ENCODE measurements at places on chromosomes 13 and 19. TPM values are rescaled to one million over a fixed set of nuclear protein-coding genes. Genes with fewer than 3 reads are reported as not detected.

GRCh38 chr19:5031231-5032100 lies 62.6 kb downstream of the KDM4B start:
- DNase-seq: peak; percentile 87

The ZNF440 gene
- total RNA-seq: 8.8 TPM

DNA sequence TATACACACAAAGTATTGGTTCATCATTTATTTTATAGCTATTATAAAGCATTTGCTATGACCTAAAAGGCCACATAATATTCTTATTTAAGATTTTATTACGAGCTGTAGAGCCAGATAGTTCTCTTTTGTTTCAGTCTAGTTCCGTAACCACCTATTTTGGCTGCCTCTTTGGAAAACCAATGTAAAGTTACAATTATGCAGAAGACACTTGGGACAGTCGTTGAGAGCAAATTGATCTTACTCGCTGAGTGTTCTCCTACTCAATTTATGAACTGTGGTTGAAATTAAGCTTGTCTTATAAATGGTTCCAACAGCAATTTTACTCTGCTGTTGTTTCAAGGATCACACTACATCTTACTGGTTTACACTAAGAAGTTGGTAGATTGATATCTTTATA lies 122.3 kb downstream of the SLC7A1 start:
- no peak for DNase-seq

GRCh38 chr19:30328096-30328495 lies 44.1 kb upstream of the ZNF536 start:
- DNase-seq: no peak

DNA sequence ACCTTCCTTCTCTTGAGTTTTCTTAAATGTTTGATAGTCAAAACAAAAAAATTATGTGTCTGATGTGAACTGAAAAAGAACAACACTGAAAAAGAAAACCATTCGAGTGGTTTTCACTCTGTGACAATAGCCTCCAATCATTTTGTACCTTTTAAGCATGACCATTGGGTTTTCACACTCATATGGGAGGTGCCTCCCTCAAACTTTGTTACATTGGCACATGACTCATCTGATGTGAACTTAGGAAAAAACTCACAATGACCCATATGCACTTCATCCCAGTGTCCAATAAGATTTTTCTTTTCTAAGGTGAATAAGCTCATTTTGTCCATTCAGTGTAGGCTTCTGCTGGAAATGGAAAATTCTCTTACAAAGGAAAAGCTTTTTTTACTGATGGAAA lies 66.6 kb upstream of the XPO4 start:
- no peak for DNase-seq

The SYNGR4 gene
- 0.38 TPM for total RNA-seq

The FLT3LG gene
- total RNA-seq: 57.7 TPM

The IL17D gene
- total RNA-seq: 0.54 TPM

- DNase-seq: no peak
Measured at GRCh38 chr19:50341091-50341564, 12.0 kb upstream of the KCNC3 start.

The PCDH17 gene
- total RNA-seq: not detected

The SIGLEC10 gene
- total RNA-seq: not detected

The IGLON5 gene
- 0.16 TPM for total RNA-seq

The ZNF700 gene
- total RNA-seq: 12.0 TPM

The ADPRHL1 gene
- 0.36 TPM for total RNA-seq

The GATAD2A gene
- total RNA-seq: 136 TPM

DNA sequence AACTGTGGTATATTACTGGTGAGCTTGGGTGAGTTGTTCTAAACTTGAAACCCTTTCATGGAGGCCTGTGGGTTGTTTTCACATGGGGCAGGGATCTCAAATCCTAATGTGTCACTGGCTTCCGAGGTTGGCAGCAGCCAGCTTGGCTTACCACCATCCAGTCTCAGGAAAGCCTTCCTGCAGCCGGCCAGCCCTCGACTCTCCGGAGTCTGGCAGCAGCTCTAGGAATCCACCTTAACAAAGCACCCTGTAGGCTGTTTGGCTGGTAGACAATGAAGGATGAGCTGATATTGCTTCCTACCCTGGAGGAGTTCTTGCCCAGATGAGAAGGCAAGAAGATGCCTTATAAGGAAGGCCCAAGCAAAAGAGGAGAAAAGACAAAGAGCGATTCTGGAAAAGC lies 188.3 kb downstream of the KLF12 start:
- no peak for DNase-seq

DNA sequence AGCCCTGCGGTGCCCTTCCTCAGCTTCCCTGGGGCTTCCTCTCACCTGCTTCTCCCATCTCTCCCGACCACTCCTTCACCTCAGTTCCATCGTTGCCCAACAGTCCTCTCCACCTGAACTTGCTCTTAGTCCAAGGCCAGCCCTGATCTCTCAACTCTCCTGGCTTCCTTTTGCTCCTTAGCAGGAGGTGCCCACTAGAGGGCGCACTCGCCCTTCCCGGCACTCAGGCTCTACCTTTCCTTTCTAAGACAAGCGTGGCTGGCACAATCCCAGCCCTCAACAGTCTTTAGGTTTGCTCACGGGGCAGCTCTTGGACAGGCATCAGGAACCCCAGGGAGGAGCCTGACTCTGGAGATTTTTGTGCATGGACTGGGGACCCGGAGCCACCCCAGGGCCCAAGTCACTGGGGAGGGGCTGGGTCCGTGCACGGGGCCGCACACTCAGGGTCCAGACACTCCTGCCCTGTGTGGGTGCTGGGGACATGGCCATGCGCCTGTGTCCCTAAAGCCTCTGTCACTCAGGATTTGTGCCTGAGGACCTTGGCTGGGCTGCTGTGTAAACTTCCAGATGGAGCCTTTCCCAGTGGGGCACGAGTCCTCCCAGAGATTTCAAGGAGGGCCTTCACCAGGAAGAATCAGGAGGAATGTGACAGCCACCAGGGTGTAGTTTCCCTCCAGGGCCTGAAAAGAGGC lies 12.1 kb upstream of the CEACAM8 start:
- DNase-seq: peak; percentile 78

DNA sequence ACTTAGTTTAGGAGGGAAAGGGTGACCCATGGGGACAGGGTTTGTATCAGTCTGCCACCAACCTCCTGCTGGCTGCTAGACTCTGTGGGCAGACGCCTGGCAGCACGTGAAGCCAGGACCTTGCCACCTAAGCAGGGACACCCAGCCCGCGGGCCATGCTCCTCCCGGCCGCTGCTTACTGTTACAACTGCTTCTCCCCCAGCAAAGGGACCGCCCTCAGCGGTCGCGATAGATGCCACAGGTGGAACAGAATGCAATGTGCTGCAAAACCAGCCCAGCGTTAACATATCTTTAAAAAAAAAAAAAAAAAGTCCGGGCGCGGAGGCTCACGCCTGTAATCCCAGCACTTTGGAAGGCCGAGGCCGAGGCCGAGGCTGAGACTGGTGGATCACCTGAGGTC lies 1.9 kb upstream of the RHPN2 start:
- no peak for DNase-seq

DNA sequence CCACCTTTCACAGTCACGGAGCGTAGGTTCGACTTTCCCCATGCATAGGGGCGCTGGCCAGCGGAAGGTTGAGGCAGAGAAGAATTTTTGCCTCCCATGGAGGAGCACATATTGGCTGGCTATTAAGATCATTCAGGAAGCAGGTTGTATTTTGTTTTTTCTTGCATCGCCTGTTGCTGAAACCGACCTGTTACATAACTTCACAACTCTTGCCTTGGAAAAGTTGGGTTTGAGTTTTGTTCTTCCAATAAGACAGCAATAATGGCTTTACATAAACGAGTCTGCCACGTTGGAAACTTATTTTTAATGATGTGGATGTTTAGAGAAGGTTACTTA lies 1.4 kb downstream of the UPF1 start:
- DNase-seq: no peak

DNA sequence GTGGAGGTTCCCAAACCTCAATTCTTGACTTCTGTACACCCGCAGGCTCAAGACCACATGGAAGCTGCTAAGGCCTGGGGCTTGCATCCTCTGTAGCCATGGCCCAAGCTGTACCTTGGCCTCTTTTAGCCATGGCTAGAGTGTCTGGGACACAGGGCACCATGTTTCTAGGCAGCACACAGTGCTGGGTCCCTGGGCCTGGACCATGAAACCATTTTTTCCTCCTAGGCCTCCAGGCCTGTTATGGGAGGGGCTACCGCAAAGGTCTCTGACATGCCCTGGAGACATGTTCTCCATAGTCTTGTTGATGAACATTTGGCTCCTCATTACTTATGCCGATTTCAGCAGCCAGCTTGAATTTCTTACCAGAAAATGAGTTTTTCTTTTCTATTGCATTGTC lies 701.4 kb downstream of the FGF9 start:
- DNase-seq: peak; percentile 2

DNA sequence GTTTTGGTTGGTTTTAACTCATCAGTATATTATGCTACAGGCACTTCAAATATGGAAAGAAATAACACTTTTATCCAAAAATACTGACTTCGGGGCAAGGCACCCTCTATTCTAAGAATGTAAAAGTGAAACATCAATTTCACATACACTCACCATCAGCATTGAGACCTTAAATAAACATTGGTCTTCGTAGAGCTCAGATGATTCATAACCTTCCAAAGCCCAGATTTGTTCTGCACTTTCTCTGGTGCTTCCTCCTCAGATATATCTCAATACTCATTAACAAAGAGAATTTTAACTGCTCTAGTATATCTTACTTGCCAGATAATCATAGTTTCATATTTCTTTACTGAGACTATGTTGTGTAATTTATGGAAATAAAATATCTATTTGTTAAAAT lies 794.3 kb downstream of the LIG4 start:
- no peak for DNase-seq

GRCh38 chr19:289651-290371 lies 1.4 kb downstream of the PLPP2 start:
- peak; percentile 62 for DNase-seq

DNA sequence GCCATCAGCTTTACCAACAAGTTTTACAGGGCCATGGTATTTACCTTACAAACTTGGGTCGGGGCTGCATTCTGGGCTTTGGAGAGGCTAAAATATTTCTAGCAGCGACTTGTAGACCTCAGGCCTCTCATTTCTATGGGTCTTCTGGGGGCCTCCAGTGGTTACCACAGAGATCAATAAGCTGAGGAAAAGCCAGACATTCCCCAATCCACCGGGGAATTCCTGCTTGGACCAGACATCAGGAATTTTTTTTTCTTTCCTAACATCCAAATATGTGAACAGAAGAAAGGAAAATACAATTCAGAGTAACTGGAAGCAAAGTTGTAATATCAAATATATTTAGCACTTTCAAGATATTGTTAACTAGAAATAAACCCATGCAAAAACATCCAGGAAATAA lies 1.5 kb downstream of the DZIP1 start:
- DNase-seq: no peak

The ZNF649 gene
- total RNA-seq: 8.6 TPM

GRCh38 chr19:1076046-1076386 lies 9.0 kb downstream of the ARHGAP45 start:
- no peak for DNase-seq

DNA sequence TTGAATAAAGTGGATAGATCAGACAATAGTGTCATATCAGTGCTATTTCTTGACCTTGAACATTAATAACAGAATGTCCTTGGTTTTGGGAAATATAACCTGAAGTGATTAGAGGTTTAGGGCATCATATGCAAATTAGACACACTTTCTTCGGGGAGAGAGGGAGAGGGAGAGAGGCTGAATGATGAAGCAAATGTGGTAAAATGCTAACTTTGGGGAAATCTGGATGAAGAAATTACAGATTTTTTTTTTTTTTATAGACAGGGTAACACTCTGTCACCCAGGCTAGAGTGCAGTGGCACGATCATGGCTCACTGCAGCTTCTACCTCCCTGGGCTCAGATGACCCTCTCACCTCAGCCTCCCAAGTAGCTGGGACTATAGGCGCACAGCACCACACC lies 3.9 kb upstream of the NCR1 start:
- DNase-seq: no peak

- DNase-seq: peak; percentile 83
Measured at GRCh38 chr19:15101479-15102082, 5.6 kb upstream of the SYDE1 start.

GRCh38 chr13:75481176-75482069 lies 546 bp downstream of the TBC1D4 start:
- peak; percentile 38 for DNase-seq

DNA sequence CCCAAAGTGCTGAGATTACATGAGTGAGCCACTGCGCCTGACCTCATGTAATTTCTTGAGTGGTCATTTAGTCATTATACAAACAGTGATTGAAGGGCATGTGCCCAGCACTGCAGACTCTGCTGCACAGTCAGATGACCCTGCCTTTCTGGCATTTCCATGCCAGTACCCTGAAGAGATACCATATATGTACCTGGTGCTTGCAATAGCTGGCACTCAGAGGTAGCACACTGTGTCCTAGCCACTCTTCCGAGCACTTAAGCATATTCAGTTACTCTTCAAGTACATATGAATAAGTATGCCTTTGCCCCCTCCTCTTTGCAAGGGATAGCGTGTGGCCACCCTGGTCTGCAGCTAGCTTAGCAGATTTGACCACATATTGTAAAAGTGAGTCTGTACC lies 15.5 kb downstream of the STX10 start:
- DNase-seq: no peak

The HTR2A gene
- total RNA-seq: not detected

DNA sequence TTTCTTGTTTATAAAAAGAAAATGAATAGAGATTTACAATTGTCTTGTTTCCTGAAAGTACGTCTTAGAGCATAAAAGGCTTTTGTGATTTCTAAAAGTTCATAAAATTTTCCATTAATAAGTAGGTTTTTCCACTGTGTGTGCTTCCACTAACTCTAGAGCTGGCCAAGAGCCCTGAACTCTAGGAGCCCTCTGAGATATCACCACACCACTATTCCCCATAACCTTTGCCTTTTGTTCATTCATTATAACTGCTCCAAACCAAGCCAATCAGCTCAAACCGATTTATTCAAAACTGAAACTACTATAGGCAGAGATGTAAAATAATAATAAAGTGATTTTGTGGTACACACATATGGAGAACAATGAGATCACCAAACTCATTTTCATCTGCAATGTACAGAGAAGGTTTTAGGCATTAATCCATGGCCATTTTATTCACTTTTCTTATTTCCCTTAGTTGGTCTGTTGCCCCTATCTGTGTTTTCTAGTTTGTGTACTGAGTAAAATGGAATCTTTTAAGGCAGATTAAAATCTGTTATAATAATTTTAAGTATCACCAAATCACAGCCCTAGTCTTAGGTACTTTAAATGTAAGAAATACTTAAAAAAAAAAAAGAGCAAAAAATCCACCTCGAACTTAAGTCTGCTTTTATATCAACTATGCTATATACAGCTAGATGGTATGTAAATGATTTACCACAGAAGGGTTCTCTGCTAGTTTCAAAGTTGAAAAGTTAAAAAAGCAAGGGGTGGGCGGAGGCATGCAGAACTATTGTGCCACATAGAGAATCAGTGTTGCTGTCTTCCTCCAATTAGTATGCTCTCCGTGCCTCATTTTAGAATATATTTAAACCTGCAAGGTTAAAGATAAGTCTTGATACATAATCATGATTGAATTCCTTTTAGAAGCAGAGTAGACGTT lies 311.3 kb downstream of the KLF12 start:
- DNase-seq: no peak

The LILRA1 gene
- not detected for total RNA-seq

The CNN1 gene
- not detected for total RNA-seq

GRCh38 chr13:35891507-35892441 lies 239.4 kb downstream of the DCLK1 start:
- DNase-seq: no peak

Measured in activated CD8-positive, alpha-beta T cell treated with anti-CD3 and anti-CD28 coated beads for 36 hours (primary cell).